Prostate gland (tissue), 2 donors: ENCODE measurements at places on chromosomes 6 and 20. TPM values are rescaled to one million over a fixed set of nuclear protein-coding genes. Genes with fewer than 3 reads are reported as not detected.

DNA sequence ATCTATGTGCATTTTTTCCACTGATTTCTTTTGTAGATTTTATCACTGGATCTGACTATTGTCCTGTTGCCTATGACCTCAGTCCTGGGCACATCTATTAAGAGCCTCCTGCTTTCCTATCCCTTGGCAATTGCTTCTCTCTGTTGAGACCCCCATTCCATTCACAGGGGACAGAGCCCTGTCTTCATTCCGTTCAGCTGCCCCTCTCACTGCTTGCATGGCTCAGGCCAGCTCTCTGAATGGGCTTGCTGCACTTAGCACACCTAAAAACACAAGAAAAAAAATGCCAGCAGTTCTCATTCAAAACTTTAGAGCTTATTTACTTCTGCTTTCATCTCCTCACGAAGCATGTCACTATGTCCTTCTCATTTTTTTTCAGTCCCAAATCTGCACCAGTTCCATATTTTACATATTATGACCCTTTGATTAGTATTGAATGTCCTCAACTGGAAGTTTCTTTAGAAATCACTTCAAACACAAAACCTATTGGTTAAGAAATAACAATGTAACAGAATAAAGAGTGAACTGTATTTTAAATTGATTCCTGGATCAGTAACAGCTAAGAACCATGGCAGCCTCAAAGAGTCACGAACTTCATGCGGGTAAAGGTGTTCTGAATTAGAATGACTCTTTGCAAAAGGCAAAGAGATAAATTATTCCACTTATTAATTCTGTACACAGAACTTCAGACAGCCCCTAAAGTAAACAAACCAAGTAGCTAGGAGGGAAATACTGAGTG is 616.5 kb downstream of the C6orf118 start:
- H3K4me3 ChIP-seq: no peak overlapping the region
- no peaks in the 10 kb centered on the region for H3K27me3 ChIP-seq
- H3K4me1 ChIP-seq: no peaks in the 10 kb centered on the region
- DNase-seq: no peak

DNA sequence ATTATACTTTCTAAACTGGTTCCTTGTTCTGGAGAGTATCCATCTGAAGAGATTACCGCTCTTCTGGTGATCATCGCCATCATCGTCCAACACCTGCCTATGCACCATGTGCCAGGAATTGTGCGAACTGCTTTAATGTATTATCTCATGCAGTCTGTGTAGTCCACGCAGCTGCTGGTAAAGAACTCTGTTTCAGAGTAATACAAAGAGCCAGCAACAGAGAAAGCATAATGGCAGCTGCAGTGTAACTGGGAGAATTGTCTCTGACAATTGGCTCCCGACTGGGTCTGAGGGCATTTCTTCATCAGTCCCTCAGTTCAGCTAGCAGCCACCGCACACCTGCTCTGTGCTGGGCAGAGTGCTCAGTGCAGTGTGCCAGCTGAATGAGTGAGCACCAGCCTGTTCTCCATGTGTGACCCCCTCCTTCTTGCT is 383.4 kb downstream of the GRIK2 start:
- no peak overlapping the region for H3K27ac ChIP-seq
- no peak for DNase-seq
- H3K4me3 ChIP-seq: no peak overlapping the region
- H3K36me3 ChIP-seq: no peaks in the 10 kb centered on the region
- no peaks in the 10 kb centered on the region for H3K4me1 ChIP-seq

Gene HLA-DQA2
- 0.45 TPM for total RNA-seq

Gene ARMC12
- 4.4 TPM for total RNA-seq

DNA sequence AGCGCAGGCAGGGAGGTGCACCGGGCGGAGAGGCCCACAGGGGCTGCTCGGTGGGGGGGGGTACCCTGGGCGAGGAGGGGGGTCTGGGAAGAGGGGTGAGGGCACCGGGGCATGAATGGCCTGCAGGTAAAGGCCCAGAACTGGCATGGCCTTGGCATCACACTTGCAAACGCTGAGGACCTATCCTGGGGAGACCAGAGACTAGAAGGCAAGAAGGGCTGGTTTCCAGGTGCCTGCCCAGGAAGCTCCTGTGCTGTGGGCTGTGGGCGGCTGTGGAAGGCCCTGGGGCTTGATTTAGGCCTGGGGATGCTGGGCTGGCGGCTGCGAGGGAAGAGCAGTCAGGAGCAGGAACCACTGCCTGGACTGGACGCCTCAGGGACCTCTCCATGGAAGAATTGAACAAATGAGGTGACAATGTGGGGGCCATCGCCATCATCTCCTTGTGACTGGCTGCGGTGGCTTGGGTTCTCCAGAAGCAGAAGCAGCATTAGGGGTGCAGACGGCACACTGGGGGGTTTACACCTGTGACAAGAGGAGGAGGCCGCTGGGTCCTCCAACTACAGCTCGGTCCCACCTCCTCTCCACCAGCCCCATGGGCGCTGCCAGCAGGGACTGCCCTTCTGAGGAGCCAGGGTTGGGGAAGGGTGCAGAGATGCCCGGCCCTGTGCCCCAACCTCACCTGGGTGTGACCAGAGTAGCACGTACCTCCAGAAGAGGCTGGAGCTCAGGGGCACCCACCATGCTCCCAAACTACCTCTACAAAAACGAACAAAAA is 32.1 kb upstream of the IRF4 start:
- H3K4me3 ChIP-seq: no peak overlapping the region
- DNase-seq: no peak
- no peaks in the 10 kb centered on the region for H3K36me3 ChIP-seq

Gene SAMD3
- total RNA-seq: 3.6 TPM

GRCh38 chr6:149182262-149182661 is 135.2 kb upstream of the TAB2 start:
- no peak for DNase-seq
- no peak overlapping the region for H3K27ac ChIP-seq
- H3K4me3 ChIP-seq: no peak overlapping the region
- H3K27me3 ChIP-seq: no peaks in the 10 kb centered on the region
- H3K36me3 ChIP-seq: no peaks in the 10 kb centered on the region

GRCh38 chr6:138092686-138093085 is 14.5 kb downstream of the PERP start:
- H3K27me3 ChIP-seq: no peaks in the 10 kb centered on the region
- H3K4me1 ChIP-seq: peaks cover 5% of the 10 kb centered on the region
- H3K4me3 ChIP-seq: no peak overlapping the region
- no peak for DNase-seq
- no peaks in the 10 kb centered on the region for H3K36me3 ChIP-seq

- no peaks in the 10 kb centered on the region for H3K27me3 ChIP-seq
- no peaks in the 10 kb centered on the region for H3K4me1 ChIP-seq
- H3K27ac ChIP-seq: no peak overlapping the region
- DNase-seq: no peak
- H3K36me3 ChIP-seq: no peaks in the 10 kb centered on the region
- H3K4me3 ChIP-seq: no peak overlapping the region
Measured at GRCh38 chr6:8881663-8882062, 446.3 kb upstream of the SLC35B3 start.

GRCh38 chr20:60058879-60059278 is 100.7 kb downstream of the CDH26 start:
- H3K36me3 ChIP-seq: no peaks in the 10 kb centered on the region
- H3K4me3 ChIP-seq: no peak overlapping the region
- H3K27ac ChIP-seq: no peak overlapping the region
- DNase-seq: no peak
- no peaks in the 10 kb centered on the region for H3K4me1 ChIP-seq

GRCh38 chr6:32424589-32425300 is 14.9 kb upstream of the HLA-DRA start:
- no peaks in the 10 kb centered on the region for H3K36me3 ChIP-seq
- no peak overlapping the region for H3K4me3 ChIP-seq
- DNase-seq: no peak
- H3K4me1 ChIP-seq: no peaks in the 10 kb centered on the region
- H3K27me3 ChIP-seq: peaks cover 2% of the 10 kb centered on the region

Gene PARD6B
- 8.3 TPM for total RNA-seq

Gene PRKN
- 10.7 TPM for total RNA-seq

DNA sequence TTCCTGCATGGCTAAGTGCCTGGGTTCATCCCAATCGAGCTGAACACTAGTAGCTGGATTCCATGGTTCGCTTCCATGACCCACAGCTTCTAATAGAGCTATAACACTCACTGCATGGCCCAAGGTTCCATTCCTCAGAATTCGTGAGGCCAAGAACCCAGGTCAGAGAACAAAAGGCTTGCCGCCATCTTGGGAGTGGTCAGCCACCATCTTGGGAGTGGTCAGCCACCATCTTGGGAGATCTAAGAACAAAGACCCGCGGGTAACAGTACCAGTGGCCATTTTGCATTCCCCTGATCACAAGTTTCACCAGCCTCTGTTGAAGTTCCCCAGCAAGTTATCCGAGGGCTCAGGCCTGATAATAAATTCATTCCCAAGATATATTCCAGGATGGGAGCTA is 179.6 kb downstream of the LMBRD1 start:
- H3K4me1 ChIP-seq: no peaks in the 10 kb centered on the region
- no peak overlapping the region for H3K27ac ChIP-seq
- no peak overlapping the region for H3K4me3 ChIP-seq
- no peak for DNase-seq
- H3K27me3 ChIP-seq: no peaks in the 10 kb centered on the region

DNA sequence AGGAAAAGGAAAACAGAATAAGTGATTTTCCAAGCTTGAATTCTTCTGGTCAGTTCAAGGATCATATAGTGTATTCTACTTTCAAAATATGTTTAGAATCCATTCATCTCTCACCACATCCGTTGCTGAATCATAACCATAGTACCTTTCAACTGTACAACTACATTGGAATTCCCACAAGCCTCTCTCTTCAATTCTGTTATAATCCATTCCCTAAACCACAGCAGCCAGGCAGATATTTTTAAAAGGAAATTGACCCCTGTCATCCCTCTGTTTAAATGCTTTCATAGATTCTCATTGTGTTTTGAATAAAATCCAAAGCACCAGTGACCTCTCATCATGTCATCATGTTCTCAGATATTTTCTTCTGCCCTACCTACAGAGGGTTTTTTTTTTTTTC is 412.7 kb downstream of the GRIK2 start:
- H3K27ac ChIP-seq: no peak overlapping the region
- H3K27me3 ChIP-seq: no peaks in the 10 kb centered on the region
- no peaks in the 10 kb centered on the region for H3K36me3 ChIP-seq

- no peaks in the 10 kb centered on the region for H3K36me3 ChIP-seq
- peak overlapping the region; percentile 91 for H3K27ac ChIP-seq
- H3K27me3 ChIP-seq: no peaks in the 10 kb centered on the region
Measured at GRCh38 chr20:31663838-31664695, 26.4 kb downstream of the COX4I2 start.

DNA sequence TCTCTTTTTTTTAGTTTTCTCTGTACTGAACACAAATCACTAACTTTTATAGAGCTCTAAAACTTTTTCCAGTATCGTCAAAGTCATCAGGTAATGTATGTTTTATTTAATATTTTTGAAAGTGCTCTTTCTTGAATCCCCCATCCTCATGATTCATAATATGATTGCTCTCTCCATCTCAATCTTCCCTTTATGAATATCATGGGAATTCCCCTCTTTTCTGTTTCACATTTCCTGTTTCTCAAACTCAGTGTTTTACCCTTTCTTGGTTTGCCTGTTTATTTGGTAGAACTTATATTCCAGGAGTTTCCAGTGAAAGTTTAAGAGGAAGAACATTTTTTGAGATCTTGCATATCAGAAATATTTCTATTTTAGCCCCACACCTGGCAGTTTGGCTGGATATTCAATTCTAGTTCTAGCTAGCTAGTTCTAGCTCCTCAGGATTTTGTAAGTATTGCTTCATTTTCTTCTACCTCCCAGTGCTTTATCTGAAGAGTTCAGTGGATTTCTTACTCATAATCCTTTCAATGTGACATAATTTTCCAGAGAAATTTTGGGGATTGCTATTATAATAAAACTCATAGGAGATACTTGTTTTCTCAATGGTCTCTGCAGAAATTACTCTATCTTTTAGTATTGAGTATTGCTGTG is 6.1 kb upstream of the C6orf58 start:
- H3K4me3 ChIP-seq: no peak overlapping the region
- H3K36me3 ChIP-seq: no peaks in the 10 kb centered on the region
- H3K4me1 ChIP-seq: no peaks in the 10 kb centered on the region
- DNase-seq: no peak
- H3K27me3 ChIP-seq: no peaks in the 10 kb centered on the region
- H3K27ac ChIP-seq: no peak overlapping the region

DNA sequence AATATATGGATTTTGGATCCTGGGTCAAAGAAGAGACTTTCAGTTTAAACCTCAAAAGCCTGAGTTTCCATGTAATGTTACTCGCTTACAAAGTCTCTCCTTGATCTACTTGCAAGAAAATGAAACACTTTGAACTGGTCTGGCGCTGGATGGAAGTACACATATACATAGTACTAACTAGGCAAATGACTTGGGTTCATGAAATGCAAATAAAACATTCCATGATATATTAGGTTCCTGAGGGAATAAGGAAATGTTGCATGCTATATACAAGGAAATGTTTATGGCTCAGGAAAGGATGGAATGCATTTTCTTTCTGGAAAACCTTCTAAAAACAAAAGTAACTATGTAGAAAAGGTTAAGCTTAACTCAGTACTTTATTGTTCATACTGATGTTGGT is 11.4 kb upstream of the TXLNB start:
- DNase-seq: no peak
- H3K4me1 ChIP-seq: no peaks in the 10 kb centered on the region
- H3K27ac ChIP-seq: no peak overlapping the region
- H3K27me3 ChIP-seq: no peaks in the 10 kb centered on the region
- no peaks in the 10 kb centered on the region for H3K36me3 ChIP-seq

- no peak for DNase-seq
- H3K4me3 ChIP-seq: no peak overlapping the region
- no peaks in the 10 kb centered on the region for H3K36me3 ChIP-seq
- no peaks in the 10 kb centered on the region for H3K27me3 ChIP-seq
- no peaks in the 10 kb centered on the region for H3K4me1 ChIP-seq
Measured at GRCh38 chr6:155036907-155037306, 41.8 kb downstream of the TIAM2 start.

Gene ASIP
- not detected for total RNA-seq

Gene CRISP3
- 0.55 TPM for total RNA-seq

Gene ADGB
- total RNA-seq: 8.1 TPM

DNA sequence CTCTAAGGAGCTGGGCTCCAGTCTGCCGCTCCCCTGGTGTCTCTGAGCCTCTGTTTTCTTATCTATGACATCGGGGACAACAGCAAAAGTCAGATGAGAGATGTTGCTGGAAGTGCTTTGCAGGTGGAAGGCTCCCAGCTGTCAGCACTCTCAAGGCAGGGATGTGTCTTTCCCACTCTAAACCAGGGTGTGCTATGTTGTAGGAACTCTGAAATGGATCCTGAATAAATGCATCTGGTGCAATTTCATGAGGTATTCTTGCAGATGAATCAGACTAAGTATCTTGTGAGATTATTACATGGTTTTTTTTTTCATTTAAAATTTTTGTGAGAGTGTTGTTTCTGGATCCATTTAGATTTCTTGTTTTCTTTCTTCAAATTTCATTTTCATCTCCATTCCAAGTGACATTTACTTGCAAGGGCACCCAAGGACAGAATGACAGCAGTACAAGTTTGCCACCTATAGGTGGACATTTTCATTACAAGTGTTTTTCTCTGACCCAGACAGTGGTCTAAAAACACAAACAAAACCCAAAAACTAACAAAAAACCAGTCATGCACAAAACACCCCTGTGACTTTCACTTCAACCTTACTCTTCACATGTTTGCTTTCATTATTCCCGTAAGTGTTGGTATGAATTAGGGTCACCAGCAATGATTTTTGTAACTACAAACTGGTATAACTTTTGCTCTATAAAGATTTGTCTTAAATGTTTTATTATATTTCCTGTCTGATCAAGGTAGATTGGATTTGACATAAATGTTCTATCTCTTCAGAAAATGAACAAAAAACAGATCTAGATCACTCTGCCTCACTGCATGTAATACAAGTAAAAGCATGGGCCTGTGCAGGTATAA is 14.7 kb upstream of the SIM1 start:
- H3K4me3 ChIP-seq: no peak overlapping the region
- no peak for DNase-seq
- H3K36me3 ChIP-seq: no peaks in the 10 kb centered on the region
- H3K27me3 ChIP-seq: no peaks in the 10 kb centered on the region
